ENCODE measurements at places on chromosomes 5 and 9.

DNA sequence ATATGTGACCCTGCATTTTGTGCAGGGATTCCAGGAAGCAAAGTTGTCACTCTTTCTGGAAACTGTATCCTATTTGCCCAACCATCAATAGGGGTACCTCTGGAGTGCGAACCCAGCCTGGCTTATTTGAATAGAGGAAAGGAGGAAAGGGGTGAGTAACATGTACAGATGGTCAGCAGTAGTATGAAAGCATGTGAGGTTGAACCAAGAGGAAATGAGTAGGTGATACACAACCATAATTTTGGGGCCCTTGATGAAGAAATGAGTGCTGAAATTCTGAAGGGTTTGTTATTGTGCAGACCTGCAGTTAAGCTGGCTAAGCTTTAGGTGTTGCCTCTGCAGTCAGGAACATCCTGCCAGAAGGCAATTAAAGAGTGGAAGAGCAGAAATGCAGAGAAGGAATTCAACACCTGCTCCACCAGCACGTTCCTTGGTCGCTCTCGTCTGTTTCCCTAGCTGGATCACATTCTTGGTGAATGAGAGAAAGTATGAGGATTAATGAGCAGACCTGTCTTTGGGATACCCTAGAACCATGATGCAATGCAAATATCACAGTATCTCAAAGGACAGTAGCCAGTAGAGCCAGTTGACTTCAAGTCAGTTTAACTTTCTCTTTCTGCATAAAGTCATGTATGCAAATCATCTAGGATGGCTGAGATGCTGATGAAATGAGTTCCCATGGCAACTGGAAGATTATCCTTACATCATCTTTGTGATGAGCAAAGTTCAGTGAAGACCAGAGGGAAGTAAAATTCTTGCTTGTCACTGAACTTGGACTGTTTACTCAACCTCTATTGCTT is 13.2 kb upstream of the IL12B start:
- no peak for DNase-seq

GRCh38 chr9:84856181-84856632 is 186.7 kb downstream of the NTRK2 start:
- no peak for DNase-seq

DNA sequence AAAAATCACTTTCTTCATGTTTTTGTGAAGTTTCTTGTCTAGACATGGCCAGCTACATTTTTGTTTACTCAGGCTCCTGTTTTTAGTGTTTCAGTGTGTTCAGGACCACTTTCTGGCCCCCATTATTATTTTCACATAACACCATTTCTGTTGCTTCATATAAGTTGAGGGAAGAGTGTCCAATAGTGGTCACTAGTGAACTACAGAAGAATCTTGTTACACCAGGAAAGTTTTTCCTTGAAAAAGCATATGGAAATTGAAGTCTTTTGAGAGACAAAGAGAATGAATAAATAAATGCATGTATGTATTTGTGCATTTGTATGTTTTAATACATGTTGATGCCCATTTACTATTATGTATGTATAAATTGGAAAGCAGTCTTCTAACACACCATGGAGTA is 3.8 kb downstream of the ADAMTSL1 start:
- no peak for DNase-seq

DNA sequence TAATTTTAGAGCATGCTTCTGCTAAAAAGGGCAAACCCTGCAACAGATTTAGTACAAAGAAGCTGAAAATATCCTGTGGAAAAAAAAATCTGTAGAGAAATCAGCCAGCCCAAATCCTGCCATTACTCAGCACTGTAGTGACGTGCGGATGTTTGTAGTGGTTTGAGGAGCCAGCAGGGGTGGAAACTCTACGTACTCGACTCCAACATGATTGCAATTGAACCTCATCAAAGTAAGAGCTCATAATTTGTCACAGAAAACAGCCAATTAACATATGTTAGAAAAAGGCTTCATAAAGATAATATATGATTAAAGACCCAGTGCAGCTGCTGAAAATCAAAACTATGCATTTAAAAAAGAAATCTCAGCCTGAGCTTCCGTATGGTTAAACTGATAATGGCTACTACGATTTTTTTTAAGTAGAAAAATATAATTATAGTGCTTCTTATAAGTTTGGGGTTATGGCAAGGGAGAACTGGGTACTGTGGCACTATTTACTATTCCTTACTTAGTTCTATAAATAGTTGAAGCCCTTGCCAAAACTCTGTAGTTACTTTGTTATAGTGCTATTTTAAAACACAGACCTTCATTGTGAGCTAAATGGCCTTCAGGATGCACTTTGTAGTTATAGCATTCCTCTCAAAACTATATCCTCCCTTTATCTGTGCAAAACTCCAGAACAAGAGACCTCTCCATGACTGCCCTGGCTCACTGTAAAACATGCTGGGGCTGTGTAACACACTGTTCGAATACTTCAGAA is 49.4 kb downstream of the MEF2C start:
- no peak for DNase-seq

GRCh38 chr5:5483880-5484598 is 61.6 kb downstream of the ICE1 start:
- DNase-seq, result no peak

GRCh38 chr9:35731415-35732184 is 395 bp downstream of the TLN1 start:
- peak; percentile 16 for DNase-seq

DNA sequence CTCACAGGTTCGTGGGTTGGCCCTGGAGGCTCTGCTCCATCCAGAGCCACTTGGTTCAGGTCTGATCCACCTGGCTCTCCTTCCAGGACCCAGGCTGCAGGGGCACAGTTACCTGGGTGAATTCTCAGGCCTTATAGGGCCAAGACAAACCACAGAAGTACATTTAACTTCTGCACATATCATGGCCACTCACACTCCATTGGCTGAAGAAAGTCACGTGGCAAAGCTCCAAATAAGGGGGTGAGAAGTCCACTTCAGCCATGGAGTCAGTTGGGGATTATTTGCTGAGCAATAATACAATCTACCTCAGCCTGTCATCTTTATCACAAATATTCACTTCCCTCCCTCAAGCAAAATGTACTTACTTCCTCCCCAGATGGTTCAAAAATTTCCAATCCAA is 83.6 kb downstream of the MACROH2A1 start:
- no peak for DNase-seq

DNA sequence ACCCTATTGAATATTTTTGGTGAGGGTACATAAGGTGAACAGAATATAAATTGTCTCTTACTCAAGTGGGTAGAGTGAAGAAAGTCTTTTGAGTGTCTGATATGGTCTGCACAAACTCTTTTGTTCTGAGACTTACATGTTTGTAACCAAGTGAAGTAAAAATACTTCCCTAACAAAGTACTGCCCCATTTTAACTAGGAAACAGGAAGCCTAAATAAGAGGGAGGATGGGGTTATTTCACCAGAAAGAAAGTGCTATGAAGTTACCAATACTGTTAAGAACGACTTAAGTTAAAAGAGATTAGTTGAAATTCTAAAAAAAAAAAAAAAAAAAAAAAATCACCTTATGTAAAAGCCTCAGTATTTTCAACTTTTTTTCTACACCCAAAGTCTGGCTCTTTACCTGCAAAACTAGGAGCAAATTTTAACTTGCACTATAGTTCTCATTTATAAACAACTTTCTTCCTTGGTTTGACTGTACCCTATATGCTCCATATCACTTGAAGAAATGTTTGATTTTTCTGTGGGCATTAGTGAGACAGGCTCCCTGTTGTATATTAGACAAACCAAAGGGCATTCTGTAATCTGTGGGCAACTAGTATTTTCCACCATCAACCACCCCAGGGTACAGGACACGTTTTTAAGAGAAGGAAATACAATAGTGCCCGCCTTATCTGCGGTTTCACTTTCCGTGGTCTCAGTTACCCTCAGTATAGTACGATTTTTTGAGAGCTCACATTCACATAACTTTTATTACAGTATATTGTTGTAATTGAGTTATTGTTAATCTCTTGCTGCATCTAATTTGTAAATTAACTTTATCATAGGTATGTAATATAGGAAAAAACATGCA is 127.7 kb downstream of the NR3C1 start:
- no peak for DNase-seq

GRCh38 chr9:82764061-82764668 is 298.8 kb downstream of the RASEF start:
- no peak for DNase-seq

- DNase-seq, result no peak
Measured at GRCh38 chr9:75491533-75491932, 398.9 kb upstream of the PCSK5 start.

DNA sequence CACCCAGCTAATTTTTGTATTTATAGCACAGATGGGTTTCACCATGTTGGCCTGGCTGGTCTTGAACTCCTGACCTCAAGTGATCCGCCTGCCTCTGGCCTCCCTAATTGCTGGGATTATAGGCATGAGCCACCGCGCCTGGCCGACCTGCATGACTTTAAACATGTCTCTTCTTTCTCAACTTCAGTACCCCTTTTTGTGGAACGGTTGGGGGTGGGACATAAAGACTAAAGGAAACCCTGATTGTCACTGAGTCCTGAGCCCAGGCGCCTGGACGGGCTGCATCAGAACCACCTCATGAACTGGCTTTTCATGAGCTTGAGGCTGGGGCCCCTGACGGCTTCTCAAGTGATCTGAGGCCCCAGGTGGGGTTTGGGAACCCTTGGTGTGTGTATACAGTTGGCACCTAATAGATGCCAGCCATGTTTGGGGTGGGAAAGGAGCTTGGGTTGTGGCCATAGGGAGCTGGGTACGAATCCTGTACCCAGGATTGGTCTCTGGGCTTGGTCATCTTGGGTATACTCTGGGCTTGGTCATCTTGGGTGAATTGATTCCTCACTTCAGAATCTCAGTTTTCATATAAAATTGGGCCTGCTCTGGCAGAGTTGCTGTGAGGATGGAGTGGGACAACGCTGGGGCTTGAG is 2.2 kb downstream of the GRK6 start:
- DNase-seq, result no peak

DNA sequence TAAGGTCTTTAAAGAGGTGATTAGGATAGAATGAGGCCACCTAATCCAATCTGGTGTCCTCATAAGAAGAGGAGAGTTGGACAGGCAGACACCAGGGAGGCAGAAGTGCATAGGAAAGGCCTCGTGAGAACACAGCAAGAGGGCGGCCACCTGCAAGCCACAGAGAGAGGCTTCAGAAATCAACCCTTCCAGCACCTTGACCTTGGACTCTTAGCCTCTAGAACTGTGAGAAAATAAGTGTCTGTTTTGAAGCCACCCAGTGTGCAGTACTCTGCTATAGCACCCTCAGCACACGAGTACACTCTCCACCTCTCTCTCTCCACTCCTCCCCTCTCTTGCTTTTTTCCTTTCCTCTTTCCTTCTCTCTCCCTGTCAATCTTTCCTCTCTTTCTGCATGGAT is 26.8 kb downstream of the NIPAL4 start:
- DNase-seq, result no peak

- DNase-seq, result no peak
Measured at GRCh38 chr5:7207979-7208378, 188.0 kb upstream of the ADCY2 start.

- peak; percentile 45 for DNase-seq
Measured at GRCh38 chr5:94693043-94693822, 74.8 kb downstream of the SLF1 start.

DNA sequence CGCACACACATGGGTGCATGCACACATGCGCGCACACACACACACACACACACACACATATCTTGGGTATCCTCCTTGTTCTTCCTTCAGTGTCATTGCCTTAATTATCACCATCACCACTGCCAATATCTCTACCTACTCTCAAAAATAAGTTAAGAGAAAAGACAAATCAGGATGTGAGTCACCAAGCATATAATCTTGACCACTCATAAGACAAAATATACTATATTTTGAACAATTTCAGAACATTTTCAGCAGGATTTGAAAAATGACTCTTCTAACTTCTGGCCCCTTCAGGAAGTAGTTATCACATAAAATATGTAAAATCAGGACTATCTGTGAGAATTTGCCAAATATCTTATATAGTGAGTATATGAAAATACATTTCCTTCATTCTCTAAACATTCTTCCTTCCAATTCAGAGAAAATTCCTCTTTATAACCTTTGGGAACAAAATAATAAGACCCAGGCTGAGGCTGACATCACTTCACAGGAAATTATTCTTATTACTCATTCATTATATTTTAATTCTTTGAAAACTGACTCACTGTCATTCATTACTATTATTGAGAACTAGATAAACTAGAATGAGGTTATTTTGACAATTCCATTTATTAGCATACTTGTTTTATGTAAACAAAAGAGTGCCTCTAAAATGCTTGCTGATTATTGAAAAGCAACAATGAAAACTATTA is 772.0 kb upstream of the ACO1 start:
- no peak for DNase-seq

- peak; percentile 50 for DNase-seq
Measured at GRCh38 chr9:89000973-89001916, 10.0 kb downstream of the S1PR3 start.

DNA sequence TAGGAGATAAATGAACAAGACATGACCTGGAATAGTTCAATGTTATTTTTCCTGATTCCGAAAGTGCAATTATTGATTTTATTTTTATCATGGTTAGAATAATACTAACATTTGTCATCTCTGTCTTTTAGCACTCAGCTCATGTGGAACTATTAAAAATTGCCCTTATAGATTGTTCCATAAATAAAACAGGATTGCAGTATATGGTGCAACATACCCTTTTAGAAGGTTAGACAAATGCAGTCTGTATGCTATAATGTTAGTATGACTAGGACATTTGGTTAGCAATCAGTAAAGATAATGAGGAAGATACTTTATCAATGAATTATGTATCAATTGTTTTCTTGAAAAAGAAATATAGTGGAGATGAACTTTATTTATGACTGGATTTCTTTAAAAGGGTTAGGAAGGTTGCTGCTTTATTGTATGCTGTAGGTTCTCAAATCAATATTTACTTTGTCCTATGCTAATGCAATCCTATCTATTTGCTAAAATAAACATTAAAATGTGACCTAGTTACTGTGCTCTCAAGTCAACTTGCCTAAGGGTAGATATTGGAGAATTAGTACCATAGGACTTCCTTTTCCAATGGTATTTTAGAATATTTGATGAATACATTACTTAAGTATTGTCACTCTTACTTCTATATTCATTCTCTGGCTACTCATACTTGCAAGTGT is 348.9 kb upstream of the ISL1 start:
- DNase-seq, result no peak

- DNase-seq, result no peak
Measured at GRCh38 chr5:135566422-135567400, 12.1 kb downstream of the CXCL14 start.

DNA sequence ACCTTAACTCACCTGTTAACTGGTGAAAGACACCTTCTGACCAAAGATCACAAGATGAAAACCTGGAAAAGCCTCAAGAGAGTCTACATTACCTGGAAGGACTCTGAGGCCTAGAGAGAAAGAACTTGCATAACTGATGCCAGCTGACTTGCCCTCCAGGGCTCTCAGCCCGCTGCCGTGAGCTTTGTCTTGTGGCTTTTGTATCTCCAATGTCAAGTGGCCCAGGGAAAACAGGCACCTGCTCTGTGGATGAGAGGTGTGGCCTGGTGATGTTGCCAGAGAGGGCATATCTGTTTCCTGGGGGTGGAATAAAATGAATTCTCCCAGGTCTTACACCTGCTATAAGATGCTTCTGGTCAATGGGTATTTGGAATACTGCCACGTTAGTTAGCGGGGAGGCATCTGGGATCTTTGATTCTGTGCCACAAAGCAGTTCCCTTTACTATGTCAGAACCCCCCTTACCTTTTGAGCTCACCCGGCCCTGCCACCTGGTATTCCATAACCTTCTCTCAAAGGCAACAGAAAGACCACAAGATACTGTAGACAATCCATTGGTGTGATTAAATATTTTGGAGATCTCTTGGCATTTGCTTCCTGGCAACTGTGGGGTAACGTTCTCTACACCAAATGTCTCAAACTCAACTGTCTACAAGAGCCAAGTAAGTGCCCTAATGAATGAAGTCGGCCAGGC is 54.9 kb upstream of the N4BP3 start:
- no peak for DNase-seq

- no peak for DNase-seq
Measured at GRCh38 chr9:108517651-108518365, 338.0 kb downstream of the ACTL7B start.
